ENCODE measurements at places on chromosomes 5 and 9.

DNA sequence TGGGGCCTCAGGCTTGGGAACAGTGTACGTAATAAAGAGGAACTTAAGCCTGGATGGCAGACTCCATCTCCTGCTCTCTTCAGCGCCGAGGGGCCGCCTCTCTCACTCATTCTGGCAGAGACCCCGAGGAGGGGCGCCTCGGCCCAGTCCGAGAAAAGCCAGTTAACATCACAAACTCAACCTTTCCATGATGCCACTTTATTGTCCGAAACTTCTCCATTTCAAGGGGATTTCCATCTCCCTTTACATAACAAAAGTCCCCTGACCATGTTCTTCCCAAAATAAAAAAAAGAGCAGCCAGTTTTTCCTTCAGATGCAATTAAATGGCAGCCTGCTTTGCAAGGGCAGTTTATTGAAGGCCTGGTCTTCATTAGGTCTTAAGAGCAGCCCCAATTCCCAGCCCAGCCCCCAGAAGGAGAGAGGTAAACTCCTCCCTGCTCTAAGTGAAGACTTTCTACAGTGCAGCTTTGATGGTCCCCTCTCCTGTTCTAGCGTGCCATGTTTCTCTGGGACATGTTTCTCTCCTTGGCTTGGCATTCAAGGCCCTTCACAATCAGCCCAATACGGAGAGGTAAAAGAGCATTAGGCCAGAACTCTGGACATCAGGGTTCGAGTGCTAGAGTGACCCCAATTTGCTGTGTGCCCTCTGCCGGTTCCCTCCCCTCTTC lies 19.5 kb upstream of the RAB14 start:
- no peak for DNase-seq

GRCh38 chr9:131386281-131386680 lies 7.6 kb upstream of the PRRC2B start:
- DNase-seq, result no peak

DNA sequence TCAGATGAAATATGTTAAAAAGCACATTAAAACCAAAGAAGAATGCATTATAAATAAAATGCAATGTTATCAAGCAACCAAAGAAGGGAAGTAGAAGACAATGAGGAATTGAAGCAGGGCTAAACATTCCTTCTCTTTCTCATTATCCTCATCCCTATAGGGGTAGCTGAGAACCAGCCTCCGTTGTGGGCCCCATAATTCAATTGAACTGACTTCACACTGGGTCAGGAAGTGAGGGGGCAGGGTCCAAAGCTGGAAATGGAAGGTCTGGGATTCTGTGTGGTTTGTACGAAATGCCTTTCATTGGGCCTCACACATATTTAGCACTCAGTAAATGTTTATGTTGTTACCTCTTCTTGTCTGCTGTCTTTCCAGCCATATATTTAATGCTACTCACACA lies 220.4 kb upstream of the CD180 start:
- DNase-seq, result no peak

GRCh38 chr9:2359891-2360471 lies 261.6 kb upstream of the VLDLR start:
- no peak for DNase-seq

DNA sequence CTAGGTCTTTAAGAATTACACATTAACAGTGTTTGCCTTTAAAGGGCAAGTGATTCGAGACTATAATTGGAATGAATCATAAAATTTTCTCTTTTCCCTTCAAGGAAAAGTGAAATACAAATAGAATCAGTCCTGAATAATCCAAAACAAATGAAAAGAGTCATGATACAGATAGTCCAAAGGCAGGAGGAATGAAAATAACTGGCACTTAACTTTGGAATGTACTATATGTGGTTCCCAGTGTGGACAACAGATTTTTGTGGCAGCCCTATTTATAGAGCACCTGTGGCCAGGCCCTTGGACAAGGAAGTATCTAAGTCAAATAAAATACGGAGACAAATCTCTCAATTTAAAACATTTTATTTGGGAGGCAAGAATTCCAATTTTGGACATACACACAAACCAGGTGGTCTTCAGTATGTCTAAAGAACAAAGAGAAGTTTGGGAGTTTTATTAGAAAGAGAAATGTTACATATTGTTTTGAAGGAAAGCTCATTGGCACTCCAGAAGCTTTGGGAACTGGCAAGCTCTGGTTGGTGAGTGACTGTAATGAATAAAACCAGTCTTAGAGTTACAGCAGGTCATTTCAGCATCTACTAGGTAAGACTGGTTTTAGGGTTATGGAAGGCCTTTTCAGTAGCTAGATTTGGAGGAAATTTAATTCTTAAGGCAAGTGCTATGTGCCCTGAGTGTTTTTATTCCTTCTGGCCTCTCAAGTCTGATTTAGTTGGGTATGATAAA lies 116.0 kb upstream of the PAM start:
- DNase-seq, result no peak

- DNase-seq, result peak; percentile 70
Measured at GRCh38 chr5:42985129-42986037, 54.7 kb downstream of the ANXA2R start.

GRCh38 chr5:111735583-111736270 lies 21.3 kb downstream of the NREP start:
- peak; percentile 96 for DNase-seq

DNA sequence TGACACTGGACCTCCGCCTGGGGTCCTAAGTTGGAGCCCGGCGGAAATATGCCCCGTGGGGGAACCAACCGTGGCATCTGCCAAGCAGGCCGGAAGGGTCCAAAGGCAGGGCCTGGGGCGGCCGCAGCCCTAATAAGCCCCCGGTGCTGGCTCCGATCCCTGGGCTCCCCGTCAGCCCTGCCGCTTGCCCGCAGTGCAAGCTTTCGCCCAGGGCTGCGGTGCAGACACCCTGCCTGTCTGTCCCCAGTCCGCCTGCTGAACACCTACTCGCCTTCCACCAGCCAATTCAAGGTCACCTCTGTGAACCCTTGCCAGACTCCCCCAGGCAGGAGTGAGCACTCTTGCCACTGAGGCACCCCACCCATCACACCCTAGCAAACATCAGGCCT lies 502 bp upstream of the PTGR1 start:
- DNase-seq, result no peak

DNA sequence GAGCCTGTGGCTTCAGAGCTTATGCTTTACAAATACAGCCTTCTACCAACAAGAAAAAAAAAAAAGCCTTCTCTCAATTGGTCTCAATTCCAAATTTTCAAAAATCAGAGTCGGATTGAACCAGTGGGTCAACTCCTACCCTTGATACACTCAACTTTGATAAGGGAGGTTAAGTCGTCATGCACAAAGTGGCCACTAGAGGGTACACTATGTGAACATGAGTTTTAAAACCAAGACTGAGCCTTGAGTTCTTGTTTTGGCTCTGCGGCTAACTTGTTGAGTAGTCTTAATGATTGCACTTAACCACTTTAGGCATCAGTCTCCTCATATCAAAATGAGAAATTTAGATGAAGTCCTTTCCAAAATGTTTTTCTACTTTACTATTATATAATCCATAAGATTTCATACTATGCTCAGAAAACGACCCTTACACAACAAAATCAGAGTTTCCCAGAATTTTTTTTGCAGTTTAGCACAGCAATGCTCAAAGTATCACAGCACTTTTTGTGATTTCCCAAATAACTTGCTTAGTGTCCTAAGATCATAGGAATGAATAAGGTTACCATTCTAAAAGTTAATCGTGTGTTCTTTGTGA lies 92.9 kb upstream of the MTAP start:
- DNase-seq, result peak; percentile 58

All from fibroblast of skin of back (primary cell).